ACHN (cell line): ENCODE measurements at places on chromosomes 16 and 17.

DNA sequence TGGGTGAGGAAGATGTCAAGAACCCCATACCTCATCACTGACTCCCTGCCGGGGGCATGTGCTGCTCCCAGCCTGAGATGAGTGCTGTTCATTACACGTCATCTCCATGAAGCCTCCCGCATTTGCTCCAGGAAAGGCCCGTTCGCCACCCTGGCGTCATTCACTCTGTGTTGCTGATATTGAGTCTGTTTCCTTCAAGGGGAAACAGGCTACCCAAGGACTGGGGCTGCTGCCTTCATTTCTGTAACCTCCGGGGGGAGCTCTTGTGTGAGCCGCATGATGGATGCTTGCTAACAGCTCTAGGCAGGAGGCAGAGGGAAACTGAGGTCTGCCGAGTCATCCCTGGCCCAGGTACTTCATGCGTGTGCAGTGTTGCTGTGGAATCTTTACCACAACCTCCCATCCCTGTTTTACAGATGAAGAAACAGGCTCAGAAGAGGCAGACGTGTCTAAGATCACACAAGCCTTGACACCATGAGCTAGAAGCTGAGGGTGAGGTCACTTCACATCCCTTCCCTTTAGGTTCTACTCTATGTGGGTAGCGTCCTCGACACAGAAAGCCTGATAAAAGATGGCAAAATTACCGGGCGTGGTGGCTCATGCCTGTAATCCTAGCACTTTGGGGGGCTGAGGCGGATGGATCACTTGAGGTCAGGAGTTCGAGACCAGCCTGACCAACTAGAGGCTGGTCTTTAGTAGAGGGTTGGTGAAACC lies 3.5 kb upstream of the ARMC5 start:
- DNase-seq, result peak; percentile 56

DNA sequence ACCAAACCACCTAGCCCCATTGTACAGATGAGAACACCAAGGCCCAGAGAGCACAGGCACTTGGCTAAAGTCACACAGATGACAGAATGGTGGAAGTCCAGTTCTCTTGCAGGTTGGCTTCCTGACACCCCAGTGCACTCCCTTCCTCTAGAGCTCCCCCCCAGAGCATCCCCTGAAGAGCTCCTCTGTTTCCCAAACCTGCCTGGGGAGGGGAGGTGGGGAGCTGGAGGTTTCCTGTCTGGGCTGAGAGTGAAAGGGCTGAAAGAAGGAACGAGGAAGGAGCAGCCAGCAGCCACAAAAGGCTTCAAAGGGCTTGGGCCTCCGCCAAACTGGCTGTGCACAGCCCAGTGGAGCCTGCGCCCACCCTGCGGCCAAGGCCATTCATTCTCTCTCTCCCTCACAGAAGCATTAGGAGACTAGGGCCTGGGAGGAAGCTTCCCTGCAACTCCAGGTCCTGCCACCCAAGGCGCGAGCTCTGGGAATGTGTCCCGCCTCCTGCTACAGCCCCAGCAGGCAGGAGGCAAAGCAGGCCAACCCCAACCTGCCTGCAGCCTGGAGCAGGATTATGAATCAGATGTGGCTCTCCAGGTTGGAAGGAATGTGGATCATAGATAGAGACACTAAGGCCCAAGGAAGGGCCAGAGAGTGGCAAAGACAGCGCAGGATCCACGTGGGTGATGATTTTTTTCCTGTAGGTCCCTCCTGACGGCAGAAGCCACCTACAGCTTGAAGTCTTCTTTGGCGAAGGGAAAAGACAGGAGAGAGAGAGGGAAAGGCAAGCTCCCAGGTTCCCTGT lies 913 bp downstream of the SLC13A5 start:
- DNase-seq, result no peak

- DNase-seq, result no peak
Observed at GRCh38 chr17:18173740-18174139, 9.9 kb upstream of the ALKBH5 start.

- DNase-seq, result no peak
Observed at GRCh38 chr16:10780628-10781027, 37.0 kb downstream of the NUBP1 start.

GRCh38 chr17:70646673-70647072 lies 477.3 kb downstream of the KCNJ2 start:
- DNase-seq, result no peak

- DNase-seq, result peak; percentile 39
Observed at GRCh38 chr17:59893676-59894100, 767 bp downstream of the RPS6KB1 start.

DNA sequence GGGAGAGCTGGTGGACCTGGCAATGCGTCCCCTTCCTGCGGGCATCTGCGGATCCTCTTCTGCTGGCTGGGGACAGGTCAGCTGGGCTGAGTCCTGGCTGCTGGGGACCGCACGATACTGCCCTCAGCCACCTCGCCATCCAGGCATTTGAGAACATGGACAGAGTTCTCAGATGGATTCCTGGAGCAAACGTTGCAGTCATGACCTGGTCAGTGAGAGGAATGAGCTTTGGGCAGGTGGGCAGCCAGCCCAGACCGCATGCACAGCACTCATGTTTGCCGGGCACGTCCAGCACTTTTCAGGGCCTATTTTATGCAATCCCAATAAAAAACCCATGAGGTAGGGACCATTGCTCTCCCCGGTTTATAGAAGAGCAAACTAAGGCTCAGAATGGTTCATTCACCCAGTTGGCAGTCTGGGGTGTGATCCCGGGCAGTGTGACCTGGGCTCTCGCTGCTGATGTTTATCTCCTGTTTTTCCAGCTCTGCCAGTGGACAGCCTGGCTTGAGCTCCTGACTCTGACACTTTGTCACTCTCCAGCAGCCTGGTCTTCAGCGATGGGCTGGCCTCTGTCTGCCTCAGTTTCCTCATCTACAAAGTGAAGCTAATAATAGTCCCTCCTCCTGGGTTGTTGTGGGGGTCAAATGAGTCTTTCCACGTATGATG lies 294.7 kb downstream of the IRF8 start:
- no peak for DNase-seq

DNA sequence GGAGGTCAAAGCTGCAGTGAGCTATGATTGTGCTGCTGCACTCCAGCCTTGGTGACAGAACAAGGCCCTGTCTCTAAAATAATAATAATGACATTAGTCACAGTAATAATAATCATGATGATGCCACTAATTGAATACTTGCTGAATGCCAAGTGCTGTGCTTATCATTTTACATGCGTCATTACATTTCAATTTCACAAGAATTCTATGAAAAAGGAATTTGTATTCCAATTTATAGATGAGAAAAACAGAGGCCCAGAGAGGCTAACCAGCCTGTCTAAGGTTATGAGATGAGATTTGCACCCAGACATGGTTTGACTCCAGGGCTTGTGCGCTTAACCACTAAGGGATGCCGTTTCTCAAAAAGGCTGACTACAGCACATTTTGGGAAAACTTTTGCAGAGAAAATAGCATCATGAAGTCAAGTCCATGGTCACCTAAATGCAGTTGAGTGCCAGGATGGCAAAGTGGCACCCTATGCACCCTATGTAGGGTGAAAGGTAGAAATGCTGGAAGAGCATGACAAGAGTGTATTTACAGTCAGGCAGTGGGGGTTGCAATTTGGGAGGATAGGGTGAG lies 144.3 kb upstream of the CACNG3 start:
- DNase-seq, result no peak

DNA sequence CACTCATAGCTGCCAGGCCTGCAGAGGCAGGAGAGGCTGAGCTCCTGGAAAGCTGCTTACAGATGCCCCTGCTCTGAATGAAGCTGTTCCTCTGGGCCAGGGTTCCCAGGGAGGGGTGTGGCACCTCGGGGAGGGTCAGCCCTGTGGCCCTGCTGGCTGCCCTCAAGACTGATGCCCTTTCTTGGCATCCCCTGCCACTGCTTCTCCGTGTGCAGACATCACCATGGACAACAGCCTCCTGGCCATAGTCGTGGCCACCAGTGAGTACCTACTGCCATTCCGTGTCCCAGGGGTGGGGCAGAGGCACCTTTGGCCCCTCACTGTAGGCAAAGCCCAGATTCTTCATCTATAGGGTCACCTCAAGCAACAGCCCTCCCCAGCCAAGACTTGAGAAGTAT lies 8.9 kb downstream of the MRPL27 start:
- no peak for DNase-seq

DNA sequence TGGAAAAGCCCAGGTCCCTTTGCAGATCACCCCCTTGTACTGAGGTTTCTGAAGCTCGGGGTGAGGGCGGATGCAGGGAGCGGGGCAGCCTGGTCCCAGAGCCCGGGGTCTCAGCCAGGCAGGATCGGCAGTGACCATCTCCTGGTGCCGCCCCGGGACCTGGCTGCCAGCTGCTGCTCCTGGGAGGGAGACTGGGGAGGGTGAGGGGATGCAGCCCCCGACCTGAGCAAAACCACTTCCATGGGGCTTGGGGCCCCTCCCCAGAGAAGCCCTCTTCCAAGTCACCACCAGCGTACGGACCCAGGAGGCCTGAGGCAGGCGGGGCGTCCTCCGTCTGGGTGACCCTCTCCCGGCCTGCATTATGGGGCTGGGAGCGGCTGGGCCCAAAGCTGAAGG lies 14.8 kb downstream of the CD7 start:
- no peak for DNase-seq

DNA sequence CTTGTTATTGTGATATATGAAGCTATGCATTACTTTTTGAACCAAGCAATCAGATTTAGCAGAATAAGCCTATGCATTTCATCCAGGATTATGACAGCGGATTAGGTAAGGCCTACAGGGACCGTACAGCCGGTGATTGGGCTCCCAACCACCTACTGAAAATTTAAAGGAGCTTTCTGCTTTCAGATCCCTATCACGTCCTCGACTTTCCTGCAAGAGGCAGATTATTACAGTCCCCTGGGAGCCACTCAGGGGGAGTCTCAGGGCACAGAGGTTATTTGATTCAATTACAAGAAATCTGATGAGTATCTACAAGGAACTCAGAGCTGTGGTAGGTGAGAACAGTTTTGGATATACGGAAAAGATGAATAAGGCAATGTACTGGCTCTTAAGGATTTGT lies 80.7 kb downstream of the HS3ST3B1 start:
- no peak for DNase-seq

GRCh38 chr16:54359081-54359480 lies 72.5 kb upstream of the IRX3 start:
- DNase-seq, result no peak

GRCh38 chr17:21252796-21253645 lies at the start of gene NATD1:
NATD1 (minus strand) TSS chr17:21253410; CDS start chr17:21253264, 146 bp downstream.
- DNase-seq, result peak; percentile 87

DNA sequence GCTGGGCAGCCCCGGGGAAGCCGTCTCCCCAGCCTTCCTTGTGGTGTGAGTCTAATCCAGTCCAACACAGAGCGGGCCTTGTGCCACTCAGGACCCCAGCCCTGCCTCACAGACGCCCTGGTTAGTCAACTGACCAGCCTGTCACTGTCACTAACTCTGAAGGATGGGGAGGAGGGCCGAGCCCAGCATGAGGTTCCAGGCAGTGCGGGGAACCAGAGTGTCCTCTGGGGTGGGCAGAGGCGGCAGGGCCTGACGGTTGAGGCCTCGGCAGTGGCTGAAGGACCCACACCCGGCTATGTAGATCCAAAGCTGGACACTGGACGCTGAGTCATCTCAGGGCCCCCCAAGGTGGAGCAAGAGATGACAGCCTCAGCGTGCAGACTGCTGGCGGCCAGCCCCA lies 8.6 kb downstream of the RPUSD1 start:
- DNase-seq, result no peak

GRCh38 chr17:57751348-57751971 lies 6.4 kb upstream of the CCDC182 start:
- no peak for DNase-seq

DNA sequence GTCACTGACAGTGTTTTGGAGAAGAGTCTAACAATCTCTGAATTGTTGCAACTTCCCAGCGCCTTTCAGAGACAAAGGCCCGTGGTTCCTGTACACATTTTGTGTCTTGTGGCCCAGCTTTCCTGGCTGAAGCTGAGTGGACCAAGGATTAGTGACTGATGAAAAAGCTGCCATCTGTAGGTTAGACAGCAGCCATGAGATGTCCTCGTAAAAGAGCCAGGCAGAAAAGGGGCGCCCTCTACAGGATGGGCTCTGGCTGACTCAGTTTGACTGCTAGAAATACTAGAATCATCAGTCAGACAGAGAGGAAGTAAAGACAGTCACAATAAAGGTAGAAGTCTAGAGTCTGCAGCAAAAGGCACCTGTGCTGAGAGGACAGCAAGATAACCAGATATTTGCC lies 26.5 kb upstream of the NF1 start:
- DNase-seq, result peak; percentile 55

DNA sequence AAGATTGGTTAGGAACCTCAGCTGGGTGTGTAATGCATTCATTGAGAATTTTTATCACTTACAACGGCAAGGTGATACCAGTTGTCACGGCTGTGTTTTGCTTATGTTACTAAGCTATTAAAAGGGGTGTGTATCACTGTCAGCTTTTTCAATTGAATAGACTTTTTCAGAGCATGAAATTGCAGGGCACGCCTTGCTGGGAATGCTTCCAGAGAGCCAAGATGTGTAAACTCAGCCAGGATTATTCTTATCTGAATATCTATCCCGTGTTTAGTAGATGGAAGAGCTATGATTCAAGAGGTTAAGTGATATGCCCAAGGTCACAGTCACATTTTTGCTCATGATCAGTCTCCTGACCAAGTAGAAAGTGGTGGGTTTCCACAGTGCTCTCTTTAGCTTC lies 6.6 kb upstream of the TEKT3 start:
- no peak for DNase-seq

- peak; percentile 76 for DNase-seq
Observed at GRCh38 chr17:48604770-48605329, at the start of gene HOXB6. HOXB6 (minus strand) TSS chr17:48604986; CDS start chr17:48598150, 6,836 bp downstream.

DNA sequence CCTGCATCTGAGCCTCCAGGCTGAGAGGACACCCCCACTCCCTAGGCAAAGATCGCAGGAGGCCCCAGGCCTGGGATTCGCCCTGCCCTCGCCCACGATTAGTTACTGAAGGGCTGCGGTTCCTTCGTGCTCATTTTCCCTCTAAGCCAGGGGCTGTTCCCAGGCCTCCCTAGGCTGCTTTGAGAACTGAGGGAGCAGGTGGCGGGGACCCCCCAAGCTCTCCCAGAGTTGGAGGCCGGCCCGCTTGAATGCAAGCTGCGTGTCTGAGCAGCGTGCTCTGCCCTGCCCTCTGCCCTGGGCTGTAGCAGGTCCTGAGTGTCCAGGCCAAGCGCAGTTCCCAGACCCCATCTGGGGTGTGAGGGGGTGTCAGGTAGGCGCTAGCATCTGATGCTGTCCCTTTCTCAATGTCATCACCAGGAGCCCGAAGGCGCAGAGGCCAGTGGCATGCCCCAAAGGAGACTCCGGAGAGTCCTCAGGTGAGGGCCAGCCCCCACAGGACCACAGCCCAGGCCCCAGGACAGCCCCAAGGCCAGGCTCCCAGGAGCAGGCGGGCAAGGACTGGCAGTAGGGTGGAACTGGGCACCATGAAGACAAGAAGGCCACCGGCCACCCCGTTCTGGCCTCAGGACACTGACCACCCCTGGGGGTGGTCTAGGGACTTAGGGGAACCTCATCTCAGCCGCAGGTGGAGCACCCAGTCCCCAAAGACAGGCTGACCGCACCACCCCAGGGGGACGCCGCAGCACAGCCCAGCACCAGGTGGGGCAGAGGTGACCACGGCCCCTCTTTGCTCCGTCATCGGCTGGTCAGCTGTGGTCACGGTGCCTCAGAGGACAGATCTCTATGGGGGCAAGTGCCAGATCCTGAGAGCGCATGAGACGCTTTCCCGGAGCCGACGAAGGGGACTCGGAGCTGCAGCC lies 14.6 kb downstream of the ENDOV start:
- no peak for DNase-seq
